ENCODE measurements at places on chromosomes 16 and 17.
A peak's percentile ranks its signal among the peaks of the same experiment; 100 is the strongest.

DNA sequence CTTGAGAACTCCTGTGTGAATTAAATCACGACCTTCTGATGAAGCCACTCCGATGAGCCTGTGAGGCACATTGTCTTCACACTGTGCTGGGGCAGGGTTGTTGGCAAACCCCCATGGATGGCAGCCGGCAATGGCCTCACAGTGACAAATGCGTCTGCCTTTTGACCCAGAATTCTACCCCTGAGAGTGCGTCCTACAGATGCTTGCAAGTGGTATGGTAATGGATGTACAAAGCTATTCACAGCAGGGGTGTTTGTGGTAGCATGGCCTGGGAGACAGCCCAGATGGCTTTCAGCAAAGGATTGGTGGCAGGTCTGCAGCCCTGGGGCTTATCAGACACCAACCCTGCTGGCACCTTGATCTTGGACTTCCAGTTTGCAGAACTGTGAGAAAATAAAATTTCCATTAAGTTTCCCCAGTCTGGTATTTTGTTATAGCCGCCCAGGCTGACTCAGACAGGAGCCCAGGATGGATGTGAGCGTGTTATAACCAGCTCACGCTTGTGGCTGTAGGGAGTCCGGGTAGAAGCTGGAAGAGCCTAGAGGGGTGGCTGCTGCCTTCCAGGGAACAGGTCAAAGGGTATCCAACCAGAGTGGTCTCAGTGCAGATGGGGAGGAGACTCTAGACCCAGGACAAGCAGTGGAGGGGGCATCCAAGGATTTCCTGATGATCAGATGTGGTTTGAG, 10.1 kb downstream of the AFMID start:
- no peak for DNase-seq

- no peak for DNase-seq
Measured at GRCh38 chr16:23968176-23968575, 132.4 kb downstream of the PRKCB start.

DNA sequence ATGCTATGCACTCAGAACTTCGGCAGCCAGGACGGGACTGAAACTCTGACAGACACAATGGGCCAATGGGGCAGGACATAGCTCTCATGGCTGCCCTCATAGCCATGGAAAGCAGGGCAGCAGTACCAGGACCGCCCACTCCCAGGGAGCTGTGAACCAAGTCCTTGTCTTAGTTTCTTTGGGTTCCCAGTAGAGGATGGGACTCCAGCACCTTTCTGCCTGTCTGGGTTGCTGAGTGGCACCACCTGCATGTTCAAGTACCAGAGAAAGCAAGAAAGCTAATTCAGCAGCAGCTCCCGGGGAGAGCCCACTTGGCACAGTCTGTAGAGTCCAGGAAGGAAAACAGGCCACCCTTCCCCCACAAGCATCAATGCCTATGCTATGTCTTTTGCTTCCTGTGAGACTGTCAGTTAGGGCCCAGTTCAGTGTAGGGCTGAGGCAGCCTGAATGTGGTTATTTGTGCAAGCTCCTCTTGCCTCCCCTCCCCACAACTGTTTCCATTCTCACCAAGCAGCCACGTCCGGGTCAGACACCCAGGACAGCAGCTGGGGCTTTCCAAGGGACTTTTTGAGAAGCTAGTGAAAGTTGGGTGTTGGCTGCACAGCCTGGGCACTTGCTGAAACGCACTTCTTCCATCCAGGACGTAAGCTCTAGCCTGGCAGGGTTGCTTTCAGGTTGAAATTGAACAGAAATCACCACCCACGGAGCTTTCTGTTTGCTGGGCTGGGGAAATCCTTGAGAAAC, 7.8 kb downstream of the SUPT4H1 start:
- DNase-seq = peak; percentile 91

- DNase-seq = peak; percentile 50
Measured at GRCh38 chr17:60601447-60602384, 1.7 kb downstream of the PPM1D start.

GRCh38 chr17:58870747-58871146, 115.1 kb downstream of the PPM1E start:
- DNase-seq = no peak

GRCh38 chr16:85601272-85601639, 11.9 kb upstream of the GSE1 start:
- DNase-seq = no peak

- DNase-seq = no peak
Measured at GRCh38 chr16:85425074-85425662, 188.0 kb upstream of the GSE1 start.

- DNase-seq = no peak
Measured at GRCh38 chr16:19912455-19913339, 28.0 kb upstream of the GPRC5B start.

DNA sequence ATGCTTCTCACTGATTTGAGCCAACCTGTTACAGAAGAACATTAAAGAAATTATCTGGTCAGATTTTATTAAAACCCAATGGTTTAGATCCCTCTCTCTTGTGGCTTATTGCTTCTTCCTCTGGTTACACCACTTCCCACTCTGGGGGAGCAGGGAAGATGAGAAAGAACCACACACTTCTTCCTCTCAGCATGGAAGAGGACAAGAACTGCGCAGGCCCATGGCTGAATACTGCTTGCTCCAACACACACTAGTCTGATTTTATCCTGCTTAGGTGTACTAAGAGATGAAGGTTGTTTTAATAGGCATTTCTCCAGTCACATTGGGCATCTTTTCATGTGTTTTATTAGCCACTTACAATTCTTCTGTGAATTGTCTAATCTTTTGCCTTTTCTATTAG, 27.6 kb downstream of the MAP3K3 start:
- DNase-seq = no peak

- no peak for DNase-seq
Measured at GRCh38 chr17:79559111-79559887, 51.6 kb downstream of the RBFOX3 start.

GRCh38 chr17:77419547-77420094, 278.9 kb downstream of the SEC14L1 start:
- DNase-seq = no peak

DNA sequence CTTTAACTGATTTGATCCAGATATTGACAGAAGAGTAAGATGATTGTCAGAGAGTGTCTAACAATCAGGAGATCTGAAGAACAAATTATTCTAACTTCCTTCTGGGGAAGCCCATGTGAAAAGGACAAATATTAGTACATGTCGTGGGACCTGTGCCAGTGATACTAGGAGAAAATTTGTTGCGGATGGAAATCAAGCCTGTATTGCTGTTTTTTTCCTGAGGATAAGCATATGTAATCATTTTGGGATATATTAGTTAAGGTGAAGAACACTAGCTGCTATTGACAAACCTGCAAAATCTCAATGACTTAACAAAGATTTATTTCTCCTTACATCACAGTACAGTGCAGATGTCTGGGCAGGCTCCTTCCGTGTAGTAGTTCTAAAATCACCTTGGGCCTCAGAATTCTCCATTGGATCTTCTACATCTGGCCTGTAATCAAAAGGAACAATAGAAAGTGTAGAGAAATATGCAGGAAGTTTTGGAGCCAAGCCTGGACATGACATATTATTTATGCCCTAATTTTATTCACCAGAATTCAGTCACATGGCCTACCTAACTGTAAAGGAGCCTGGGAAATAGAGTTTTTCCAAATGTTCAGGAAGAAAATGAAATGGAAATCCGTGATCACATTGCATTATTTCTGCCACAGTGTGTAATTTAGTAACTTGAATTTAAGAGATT, 58.3 kb downstream of the CYB561 start:
- no peak for DNase-seq

DNA sequence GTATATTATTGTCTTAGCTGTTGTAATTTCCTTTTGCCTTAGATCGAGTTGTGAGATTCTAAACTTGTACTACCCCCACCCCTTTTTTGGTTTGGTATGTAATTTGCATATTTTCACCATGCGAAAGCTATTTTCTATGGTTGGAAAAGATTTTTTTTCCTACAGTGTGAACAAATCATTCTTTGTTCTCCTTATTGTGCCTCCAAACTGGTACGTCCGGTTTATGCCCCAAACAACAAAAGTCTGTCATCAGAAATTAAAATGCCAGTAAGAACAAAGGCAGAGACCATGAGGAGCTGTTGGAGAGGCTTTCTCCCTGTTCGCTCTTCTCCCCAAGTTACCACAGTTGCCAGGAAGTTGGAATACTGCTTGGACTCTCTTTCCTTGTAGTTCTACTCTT, 66.1 kb downstream of the BCAS3 start:
- no peak for DNase-seq

DNA sequence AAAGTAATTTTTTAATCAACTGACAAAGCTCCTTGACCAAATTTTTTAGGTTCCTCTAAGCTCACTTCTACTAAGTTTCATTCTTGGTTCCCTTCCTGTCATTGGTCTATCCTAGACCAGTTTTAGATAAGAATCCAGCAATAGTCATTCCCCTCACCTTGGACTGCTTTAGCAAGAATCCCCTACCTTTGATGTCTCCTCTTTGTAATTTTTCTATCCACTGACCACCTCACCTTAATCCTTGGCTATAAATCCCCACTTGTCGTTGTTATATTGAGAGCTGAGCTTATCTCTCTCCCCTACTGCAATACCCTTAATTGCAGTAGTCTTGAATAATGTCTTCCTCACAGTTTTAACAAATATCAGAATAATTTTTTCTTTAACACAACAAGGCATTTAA, 107.2 kb downstream of the USP32 start:
- DNase-seq = no peak

DNA sequence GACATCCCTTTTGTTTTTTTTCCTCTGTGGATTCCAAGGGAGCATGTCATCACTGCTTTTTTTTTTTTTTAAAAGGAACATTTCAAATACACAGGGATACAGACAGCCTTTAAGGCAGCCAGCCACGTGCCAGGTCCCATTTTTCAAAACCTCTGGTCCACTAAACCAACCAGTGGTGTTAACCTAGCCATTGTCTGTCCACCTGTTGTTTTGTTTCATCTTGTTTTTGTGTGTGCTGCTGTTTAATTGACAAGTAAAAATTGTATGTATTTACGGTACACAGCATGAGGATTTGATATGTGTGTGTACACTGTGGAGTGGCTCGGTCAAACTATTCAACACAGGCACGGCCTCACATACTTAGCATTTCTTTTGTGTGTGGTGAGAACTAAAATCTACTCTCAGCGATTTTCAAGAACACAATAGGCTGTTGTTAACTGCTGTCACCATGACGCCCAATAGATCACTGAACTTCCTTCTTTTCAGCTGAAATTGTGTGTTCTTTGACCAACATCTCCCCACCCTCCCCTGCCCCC, 19.2 kb downstream of the TMEM114 start:
- DNase-seq = no peak

- no peak for DNase-seq
Measured at GRCh38 chr17:10155371-10156076, 42.9 kb downstream of the GAS7 start.

DNA sequence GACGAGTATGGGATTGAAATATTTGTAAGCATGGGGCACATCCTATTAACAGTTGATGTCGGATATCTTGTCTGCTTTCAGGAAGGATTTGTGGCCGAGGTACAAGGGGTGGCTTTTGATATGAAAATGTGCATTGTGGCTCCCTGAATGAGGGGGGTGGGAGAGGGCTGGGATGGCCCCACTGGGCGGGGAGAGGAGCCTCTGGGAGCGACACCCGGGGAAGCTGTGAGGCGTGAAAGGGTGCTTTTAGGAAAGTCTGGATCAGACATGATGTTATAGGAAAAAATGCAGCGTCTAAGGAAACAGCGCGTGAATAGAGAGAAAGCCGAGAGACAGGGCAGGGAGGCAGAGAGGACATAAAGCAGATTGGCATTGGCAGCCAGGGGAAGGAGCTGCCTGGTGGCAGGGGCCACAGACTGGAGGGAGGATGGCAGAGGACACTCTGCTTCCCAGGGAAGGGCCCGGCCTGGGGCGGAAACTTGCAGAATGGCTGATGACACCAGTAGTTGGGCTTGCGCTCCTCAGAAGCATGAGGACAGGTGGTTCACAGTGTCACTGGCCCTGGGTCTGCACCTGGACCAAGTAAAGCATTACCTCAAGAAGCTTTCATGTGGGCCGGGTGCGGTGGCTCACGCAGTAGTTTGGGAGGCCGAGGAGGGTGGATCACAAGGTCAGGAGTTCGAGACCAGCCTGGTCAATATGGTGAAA, 95.7 kb downstream of the NTN1 start:
- DNase-seq = no peak

DNA sequence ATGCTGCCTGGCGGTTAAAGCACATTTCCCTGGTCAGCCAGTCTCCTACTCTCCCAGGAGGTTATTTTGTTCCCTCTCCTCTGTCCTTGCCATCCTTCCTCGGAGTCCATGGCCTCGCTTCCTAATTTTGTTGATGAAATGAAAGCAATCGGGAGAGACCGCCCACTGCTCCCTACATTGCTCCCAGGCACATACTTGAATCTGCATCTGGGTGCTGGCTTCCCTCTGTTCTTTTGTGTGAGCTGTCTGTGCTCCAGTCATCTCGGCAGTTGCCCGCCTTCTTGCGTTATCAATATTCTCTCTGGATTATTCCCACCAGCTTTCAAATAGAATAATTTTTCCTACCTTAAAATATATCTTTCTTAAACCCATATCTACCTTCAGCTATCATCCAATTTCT, 11.1 kb downstream of the KRT23 start:
- no peak for DNase-seq

DNA sequence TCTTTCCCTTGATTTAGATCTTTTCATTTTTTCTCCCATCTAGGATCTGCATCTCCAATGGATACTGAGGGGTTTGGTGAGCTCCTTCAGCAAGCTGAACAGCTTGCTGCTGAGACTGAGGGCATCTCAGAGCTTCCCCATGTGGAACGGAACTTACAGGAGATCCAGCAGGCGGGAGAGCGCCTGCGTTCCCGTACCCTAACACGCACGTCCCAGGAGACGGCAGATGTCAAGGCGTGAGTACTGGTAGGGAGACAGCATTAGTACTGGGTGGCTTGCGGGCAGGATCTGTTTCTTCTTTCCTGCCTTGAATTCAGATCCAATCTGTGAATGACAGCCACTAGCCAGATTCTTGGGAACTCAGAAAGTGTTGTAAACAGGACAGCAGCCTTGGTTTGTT, 18.3 kb downstream of the NUP93 start:
- no peak for DNase-seq

GRCh38 chr17:77698903-77699623, 259.4 kb upstream of the TNRC6C start:
- DNase-seq = no peak

DNA sequence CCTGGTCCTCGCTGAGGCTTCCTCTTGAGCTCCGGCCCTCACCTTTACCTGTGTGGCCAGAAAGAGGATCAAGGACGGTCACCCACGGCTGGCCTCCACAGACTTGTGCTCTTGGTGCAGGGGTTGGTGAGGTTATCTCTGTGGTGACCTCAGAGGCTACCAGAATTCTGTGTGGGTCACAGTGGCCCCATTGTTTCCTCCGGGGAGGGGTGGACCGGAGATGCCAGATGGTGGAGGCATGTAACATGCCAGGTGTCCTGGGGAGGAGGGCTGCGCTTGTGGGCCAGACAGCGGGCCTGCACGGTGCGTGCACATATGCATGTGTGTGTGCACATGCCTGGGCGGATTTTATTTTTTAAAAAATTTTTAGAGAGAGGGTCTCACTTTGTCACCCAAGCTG, 6.3 kb downstream of the SGCA start:
- DNase-seq = no peak

GRCh38 chr17:63433746-63434591, 12.1 kb downstream of the CYB561 start:
- DNase-seq = no peak

Measured in activated CD4-positive, alpha-beta T cell treated with anti-CD3 and anti-CD28 coated beads, Interleukin-2, amount 50 U/mL, for 48 hours (primary cell).